Neural progenitor cell (in vitro differentiated cells): ENCODE measurements at places on chromosomes 7 and 10. TPM values are rescaled to one million over a fixed set of nuclear protein-coding genes. Genes with fewer than 3 reads are reported as not detected.

Gene GIMAP2
- total RNA-seq = not detected in 2 replicates

Gene LRRC61
- total RNA-seq = 2.0 and 14.3 TPM in 2 replicates

Gene HTR5A
- not detected in 2 replicates for total RNA-seq

Gene PHF14
- total RNA-seq = 53.1 and 80.4 TPM in 2 replicates

Gene RAPGEF5
- 4.6 and 5.7 TPM in 2 replicates for total RNA-seq

Gene ZNF485
- total RNA-seq = 4.7 and 5.4 TPM in 2 replicates

Gene IDI2
- total RNA-seq = not detected in 2 replicates

Gene SPDYE9
- total RNA-seq = not detected in 2 replicates

Gene PVRIG
- not detected in 2 replicates for total RNA-seq

Gene IKZF1
- total RNA-seq = 0.11 and 0.19 TPM in 2 replicates

Gene CNPY1
- total RNA-seq = not detected in 2 replicates

Gene RNF32
- total RNA-seq = 3.0 and 3.3 TPM in 2 replicates

Gene CRHR2
- 0.19 TPM in 1 of 2 replicates, not detected in the other for total RNA-seq

Gene GGCT
- 97.1 and 160 TPM in 2 replicates for total RNA-seq

Gene ADCY1
- total RNA-seq = 7.4 and 8.5 TPM in 2 replicates

Gene TMEM139
- 0.94 and 5.4 TPM in 2 replicates for total RNA-seq

Gene ENO4
- total RNA-seq = 0.84 and 10.0 TPM in 2 replicates

Gene FAM237B
- not detected in 2 replicates for total RNA-seq

Gene SPDYE5
- total RNA-seq = not detected in 2 replicates

Gene DPYSL4
- total RNA-seq = 17.7 and 28.1 TPM in 2 replicates

Gene HMX2
- total RNA-seq = 0.15 and 0.21 TPM in 2 replicates

Gene OSBPL3
- total RNA-seq = 5.6 and 8.0 TPM in 2 replicates

Gene PDZD7
- total RNA-seq = 0.25 TPM in 1 of 2 replicates, not detected in the other
